AG10803 (cell line): ENCODE measurements at places on chromosomes 1 and 21.

DNA sequence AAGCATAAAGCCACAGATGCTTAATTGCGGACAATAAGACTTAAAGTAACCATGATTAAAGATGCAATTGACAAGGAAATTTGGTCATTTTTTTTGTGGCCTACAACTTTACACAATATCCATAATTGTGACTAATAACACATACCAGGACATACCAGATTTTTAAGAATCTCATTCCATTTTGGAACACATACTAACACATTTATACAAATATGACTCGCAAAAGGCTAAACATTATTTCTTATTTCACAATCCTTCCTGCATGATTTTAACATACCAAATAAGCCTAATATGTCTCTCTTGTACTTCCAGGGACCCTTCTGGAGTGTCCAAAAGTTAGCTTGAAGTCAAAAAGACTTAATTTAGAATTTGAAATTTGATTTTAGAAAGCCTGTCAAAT lies 48.8 kb downstream of the DR1 start:
- DNase-seq = peak; percentile 69

GRCh38 chr1:48203287-48203900 lies 19.1 kb upstream of the SLC5A9 start:
- no peak for DNase-seq

GRCh38 chr1:174797398-174797797 lies 202.3 kb upstream of the CACYBP start:
- DNase-seq = no peak

GRCh38 chr1:244801246-244801645 lies 34.2 kb upstream of the COX20 start:
- peak; percentile 26 for DNase-seq

DNA sequence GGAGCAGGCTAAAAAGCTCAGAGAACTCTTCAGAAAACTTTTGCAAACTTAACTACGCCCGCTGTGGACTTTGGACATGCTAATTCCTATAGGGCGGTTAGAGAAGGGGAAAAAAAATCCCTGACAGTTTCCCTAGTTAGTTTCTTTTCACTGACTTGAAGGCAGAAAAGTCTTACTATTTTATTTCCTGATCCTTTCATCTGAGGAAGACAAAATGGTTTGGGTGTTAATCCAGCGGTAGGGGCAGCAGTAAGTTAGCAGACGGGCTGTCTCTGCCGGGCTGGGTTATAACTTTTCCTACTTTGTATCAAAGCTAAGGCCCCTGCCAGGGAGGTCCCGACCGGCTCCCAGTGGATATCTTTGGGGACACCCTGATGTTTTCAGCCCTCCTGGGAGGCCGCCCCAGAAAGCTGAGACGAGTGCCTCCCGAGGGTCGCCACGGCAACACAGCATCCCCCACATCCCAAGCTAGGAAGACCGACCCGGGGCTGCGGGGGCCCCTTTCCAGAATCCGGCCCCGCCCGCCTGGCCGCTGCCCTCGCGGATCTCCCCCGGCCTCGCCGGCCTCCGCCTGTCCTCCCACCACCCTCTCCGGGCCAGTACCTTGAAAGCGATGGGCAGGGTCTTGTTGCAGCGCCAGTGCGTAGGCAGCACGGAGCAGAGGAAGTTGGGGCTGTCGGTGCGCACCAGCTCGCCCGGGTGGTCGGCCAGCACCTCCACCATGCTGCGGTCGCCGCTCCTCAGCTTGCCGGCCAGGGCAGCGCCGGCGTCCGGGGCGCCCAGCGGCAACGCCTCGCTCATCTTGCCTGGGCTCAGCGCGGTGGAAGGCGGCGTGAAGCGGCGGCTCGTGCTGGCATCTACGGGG lies 162.6 kb downstream of the RUNX1 start:
- no peak for DNase-seq

DNA sequence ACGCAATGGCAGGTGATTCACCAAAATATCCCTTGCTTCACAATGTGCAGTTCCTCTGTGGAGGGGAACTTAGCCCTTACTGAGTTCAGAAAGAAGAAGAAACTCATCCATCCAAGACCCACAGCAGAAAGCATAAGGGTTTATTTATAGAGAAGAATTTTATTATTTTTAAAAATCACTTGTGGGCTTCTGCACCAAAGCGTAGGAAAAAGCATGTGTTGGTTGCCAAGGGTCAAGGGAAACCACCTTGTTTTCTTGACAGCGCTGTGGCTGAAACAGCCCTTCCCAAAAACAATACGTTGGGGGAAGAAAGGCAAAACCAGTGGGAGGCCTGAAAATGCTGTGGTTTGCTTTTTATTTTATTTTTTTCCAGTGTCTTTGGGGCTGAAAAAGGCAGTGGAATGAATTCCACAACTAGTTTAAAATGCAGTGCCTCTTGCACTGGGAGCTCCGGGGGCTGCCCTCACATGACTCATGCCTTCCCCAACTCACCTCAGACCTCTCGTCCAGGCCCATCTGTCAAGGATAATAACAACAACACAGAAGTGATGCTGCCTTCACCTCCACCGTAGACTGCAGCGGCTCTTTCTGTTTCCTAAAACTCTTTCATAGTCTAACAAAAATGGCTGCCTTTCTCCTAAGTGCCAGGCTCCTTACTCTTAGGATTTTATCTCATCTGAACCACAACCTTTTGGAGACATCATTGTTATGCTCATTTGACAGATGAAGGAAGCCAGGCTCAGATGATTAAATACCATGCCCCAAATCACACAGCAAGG lies 224.2 kb upstream of the JUN start:
- DNase-seq = no peak

GRCh38 chr21:20661745-20662422 lies 336.3 kb upstream of the NCAM2 start:
- DNase-seq = no peak

DNA sequence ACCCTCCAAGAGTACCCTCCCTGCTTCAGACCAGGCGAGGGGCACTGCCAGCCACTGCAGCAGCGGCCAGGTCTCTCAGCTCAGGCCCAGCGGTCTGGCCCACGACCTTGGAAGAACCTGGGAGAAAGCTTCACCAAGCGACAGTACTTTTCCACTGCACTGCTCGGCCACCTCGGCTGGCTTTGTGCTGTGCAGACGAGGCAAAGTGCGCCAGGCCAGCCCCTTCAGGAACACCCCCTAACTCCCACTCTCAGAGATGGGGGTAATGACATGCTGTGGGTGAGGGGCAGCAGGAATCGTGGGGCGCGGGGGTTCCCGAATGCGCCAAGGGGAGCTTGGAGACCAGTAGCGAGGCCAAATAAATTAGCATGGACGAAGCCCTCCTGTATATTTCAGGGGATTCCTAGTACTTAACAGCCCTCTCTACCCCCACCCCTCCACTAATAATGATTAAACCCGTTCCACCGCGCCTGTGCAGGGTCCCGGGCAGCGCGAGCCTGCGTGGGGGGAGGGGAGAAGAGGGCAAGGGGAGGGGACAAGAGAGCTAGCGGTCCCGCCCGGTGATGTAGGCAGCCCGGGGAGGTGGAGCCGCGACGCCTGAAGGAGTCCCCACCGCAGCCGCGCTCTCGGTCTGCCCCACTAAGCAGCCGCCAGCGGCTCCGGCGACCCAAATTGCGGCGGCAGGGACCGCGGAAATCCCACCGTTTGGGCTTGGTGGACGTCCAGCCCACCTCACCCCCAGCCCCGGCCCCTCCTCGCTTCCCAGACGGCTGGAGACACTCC lies at the start of gene FAM43B:
Gene FAM43B (plus strand): TSS at position 629 of the 783 bp plus-strand sequence. CDS start 401 bp downstream, outside the sequence.
- DNase-seq = no peak

DNA sequence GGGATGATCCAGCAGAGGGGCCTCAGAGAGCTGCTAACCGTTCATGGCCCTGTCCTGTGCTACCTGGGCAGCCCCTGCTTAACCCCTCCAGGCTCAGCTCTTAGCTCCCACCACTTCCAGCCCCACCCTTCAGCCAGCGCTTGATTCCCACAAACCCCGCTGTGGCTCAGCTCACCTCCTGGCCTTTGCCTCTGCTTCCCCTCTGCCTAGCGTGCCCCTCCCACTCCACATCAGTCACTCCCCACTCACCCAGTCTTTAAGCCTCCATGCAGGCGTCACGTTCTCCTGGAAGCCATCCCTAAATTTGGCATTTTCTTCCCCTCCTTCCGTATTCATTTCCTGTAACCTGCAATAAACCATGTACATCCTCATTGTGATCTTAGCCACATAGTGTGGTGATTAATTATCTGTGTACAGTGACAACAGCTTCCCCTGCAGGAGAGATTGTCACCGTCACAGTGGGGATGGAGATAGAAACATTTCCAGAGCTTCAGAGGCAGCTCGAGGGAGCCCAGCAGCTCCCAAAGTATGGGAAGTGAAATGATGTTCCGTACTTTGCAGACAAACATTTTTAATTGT lies 65.5 kb downstream of the EPHB2 start:
- no peak for DNase-seq

- no peak for DNase-seq
Measured at GRCh38 chr1:165289556-165289955, 67.0 kb downstream of the LMX1A start.

DNA sequence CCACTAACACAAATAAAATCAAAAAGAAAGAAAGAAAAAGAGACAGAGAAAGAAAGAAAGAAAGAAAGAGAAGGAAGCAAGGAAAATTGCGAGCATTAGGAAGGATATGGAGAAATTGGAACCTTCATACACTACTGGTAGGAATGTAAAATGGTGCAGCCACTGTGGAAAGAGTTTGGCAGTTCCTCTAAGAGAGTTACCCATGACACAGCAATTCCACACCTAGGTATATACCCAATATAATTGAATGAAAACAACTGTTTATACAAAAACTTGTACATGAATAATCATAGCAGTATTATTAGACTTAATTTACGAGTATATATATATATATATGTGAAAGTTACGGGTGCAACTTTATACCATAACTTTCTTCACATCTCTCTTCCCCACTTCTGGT lies 4.1 kb upstream of the LYPD8 start:
- DNase-seq = no peak

DNA sequence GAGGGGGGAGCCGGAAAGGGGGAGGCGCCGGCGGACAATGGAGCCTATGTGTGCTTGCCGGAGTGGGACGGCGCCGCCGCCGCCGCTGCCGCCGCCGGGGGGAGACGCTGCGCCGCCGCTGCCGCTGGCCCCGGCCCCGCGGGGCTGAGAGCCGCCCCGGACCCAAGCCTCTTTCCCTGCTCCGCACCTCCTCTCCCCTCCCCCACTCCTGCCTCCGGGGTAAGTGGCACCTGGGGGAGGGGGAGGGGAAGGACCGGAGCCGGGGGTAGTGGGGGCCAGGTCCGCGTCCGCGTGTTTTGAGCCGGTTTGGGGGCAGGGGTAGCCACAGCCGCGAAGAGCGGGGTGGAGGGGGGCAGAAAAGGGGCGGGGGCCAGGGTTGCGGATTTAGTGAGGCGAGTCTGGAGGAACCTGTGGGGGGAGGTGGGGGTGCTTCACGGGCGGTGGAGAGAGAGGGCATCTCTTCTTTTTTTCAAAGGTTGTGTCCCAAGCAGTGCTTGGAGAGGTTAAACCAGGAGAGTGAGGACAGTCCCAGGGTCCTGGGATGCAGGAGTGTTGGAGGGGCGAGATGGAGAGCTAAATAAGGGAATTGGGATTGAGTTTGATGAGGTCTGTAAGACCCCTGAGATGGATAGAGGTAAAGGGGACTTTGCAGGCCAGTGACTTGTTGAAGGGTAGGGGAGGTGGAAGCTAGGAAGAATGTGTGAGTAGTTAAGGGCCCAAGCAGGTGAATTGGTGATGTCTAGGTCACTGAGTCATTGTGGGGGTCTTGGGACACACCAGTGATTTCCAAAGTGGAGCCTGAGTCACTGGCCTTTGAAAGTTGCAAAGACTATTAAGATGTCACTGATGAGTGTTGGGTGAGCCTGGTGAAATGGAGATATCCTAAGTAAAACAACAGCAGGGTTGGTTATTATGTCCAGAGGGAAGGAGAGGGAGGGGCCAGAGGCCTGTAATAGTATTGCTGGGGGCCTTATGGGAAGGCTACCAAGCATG lies 59.1 kb downstream of the BCL9 start:
- DNase-seq = peak; percentile 25

- DNase-seq = no peak
Measured at GRCh38 chr1:200486634-200487033, 76.8 kb upstream of the ZNF281 start.

- DNase-seq = peak; percentile 68
Measured at GRCh38 chr1:27122652-27123051, 32.3 kb downstream of the SLC9A1 start.

GRCh38 chr1:47024141-47024801 lies 802 bp downstream of the CYP4X1 start:
- no peak for DNase-seq

DNA sequence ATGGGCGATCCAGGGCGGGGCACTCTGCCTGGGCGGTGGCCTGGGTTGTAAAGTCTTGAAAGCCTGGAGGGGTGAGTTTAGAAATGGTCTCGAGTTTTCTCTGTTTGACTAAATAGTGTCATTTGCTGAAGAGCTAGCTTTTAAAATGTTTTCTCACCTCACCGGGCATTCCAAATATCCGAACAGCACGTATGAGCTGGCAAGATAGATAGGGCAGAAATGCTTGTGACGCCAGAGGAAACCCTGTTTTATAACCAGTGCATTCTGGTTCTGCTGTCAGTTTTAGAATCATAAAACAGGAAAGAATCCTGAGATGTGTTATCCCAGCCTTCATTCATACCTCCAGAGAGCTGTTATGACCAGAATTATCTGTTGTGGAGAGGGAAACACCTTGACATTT lies 725 bp downstream of the RTCA start:
- no peak for DNase-seq

- no peak for DNase-seq
Measured at GRCh38 chr1:18957532-18958300, 1.2 kb upstream of the IFFO2 start.

- no peak for DNase-seq
Measured at GRCh38 chr1:19067182-19067911, 110.9 kb upstream of the IFFO2 start.

DNA sequence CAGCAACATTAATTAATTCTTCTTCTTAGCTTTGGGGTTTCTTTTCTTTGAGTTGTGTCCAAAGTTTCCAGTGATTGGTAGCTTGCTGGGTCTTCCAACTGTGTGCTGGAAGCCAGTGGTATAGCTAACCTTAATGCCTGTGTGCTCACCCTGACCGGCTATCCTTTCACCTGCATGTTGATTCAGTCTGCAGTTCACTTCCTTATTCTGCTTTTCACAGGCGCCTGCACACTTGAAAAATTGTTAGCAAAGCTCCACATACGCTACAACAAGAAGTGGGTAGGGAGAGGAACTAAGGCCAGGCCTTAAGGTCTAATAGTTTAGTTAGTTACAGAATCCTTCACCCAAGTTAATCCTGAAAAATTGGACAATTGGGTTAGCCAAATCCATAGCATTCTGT lies 35.7 kb downstream of the NCF2 start:
- DNase-seq = no peak

DNA sequence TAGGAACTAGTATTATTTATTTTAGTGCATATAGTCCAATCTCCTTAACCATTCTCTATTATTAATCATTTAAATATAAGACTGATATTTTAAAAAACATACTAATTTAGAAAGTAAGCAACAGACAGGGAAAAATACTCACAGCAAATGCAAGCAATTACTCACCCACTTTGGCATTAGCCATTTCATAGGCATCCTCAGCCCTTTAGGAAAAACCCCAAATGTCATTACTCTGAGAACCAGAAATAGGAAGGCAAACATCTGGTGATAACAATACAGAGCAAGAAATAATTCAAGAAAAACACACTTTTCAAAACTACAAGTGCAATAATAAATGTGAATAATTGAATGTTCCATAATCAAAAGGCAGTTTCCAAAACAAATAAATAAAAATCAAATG lies 545.1 kb downstream of the PLPP3 start:
- DNase-seq = peak; percentile 71
